Stimulated activated CD4-positive, alpha-beta T cell treated with anti-CD3 and anti-CD28 coated beads, Interleukin-4, amount 100 ng/mL, for 48 hours (primary cell): ENCODE measurements at places on chromosomes 6 and 20.

- DNase-seq = no peak
Observed at GRCh38 chr6:40754461-40755045, 167.4 kb upstream of the LRFN2 start.

GRCh38 chr20:4545526-4545925, 176.2 kb upstream of the PRND start:
- no peak for DNase-seq

GRCh38 chr6:23790756-23791155, 335.3 kb upstream of the NRSN1 start:
- DNase-seq = no peak

GRCh38 chr6:27297857-27298730, 14.0 kb downstream of the POM121L2 start:
- peak; percentile 30 for DNase-seq

- no peak for DNase-seq
Observed at GRCh38 chr6:1324936-1325335, 13.0 kb downstream of the FOXQ1 start.

DNA sequence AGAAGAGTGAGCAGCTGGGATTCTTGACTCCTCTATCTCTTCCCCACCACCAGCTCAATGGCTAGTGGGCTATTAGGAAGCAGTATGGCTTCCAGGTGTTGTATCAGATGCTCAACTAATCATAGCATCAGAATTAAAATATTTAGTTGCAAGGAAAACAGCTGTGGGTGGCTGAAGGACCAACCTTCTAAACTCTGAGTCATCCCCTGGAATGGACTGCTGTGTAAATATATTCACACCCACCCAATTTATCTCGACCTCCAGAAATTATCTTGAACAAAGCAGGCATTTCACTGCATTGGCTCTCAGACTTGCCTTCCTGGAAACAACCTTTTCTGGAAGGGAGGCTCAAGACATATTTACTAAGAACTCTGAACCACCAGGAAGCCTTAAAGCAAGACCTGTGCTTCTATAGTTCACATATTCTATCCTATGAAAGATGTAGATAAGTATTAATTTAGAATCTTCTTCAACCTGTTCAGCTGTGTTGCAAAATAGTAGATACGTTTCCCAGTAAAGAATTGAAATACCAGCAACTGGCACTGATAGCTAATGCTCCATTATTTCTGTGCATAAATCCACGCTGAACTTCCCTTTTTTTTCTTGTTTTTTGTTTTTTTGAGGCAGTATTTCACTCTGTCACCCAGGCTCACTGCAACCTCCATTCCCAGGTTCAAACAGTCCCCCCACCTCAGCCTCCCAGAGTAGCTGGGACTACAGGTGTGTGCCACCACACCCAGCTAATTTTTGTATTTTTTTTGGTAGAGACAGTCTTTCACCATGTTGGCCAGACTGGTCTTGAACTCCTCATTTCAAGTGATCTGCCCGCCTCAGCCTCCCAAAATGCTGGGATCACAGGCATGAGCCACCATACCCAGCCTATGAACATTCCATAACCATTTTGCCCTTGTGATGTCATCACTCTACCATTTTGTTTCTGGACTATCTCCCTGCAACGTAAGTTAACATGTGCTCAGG, 56.9 kb upstream of the CD2AP start:
- no peak for DNase-seq

DNA sequence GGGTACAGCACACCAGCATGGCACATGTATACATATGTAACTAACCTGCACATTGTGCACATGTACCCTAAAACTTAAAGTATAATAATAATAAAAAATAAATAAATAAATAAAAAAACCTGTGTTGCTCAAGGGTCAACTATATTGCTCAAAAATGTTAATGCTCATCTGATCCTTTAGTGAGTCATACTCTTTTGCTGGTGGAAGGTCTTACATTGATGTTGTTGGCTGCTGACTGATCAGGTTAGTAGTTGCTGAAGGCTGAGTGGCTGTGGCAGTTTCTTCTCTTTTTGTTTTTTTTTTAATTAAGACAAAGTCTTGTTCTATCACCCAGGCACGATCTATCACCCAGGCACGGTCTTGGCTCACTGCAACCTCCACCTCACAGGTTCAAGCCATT, 29.6 kb upstream of the SMIM26 start:
- DNase-seq = no peak

GRCh38 chr6:100105919-100106529, 112.0 kb upstream of the MCHR2 start:
- no peak for DNase-seq

DNA sequence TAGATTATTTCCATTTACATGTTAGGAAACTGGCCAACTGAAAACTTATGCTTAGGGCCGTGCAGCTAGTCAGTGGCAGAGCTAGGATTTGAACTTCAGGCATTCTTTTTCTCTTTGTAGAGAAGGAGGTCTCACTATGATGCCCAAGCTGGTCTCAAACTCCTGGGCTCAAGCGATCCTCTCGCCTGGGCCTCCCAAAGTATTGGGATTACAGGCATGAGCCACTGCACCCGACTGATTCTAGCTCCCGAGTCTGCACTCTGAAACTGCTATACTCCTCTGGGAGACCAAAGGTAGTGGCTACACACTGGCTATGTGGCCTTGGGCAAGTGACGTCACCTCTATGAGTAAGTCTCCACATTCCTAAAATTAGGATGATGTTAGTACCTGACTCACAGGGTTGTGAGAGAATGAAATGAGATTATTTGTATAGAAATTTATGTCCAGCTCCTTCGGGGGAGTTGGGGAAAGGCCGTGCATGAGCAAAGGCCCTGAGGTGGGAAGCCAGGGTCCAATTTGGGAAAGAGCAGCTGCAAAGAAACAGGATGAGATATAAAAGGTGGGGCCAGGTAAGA, 6.4 kb downstream of the PLTP start:
- no peak for DNase-seq

- DNase-seq = no peak
Observed at GRCh38 chr20:2602046-2602735, 50.2 kb upstream of the NOP56 start.

DNA sequence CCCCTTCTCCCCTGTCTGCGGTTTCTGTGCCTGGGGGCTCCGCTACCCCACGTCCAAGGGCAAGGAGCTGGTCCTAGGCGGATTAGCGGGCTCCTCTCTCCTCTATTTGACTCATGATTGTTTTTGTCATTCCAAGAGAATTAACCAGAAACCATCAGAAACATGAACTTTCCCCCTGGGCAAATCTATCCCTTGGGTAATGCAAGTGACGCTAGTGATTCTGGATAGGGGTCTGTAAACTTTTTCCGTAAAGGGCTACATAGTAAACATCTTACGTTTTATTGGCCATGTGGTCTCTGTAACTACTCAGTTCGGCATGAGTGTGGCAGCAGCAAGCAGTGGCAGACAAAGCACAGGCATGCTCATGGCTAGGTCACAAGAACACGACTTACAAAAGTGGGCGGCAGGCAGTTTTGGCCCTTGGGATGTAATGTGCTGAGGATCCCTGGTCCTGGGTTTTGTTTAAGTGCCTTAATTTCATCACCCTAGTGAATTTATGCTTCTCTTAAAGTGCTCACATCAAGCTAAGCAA, 654 bp downstream of the CST11 start:
- no peak for DNase-seq

- no peak for DNase-seq
Observed at GRCh38 chr6:113824411-113824810, 32.7 kb upstream of the MARCKS start.

DNA sequence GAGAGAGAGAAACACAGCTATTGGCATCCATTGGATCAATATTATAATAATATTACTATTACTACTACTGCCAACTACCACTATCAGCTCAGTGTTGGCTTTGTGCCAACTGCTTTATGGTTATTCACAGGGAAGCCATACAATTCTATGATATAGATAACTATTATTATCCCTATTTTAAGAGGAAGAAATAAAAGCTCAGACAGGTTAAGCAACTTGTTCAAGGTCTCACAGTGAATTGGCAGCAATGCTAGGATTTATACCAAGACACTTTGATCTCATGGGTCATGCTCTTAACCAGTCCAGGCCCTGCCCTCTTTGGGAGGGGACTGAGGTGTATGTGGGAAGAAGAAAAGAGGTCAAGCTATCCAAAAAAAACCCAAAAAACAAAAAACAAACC, 82.0 kb upstream of the TRAF3IP2 start:
- DNase-seq = no peak

GRCh38 chr20:24160563-24161281, 172.1 kb upstream of the GGTLC1 start:
- no peak for DNase-seq

DNA sequence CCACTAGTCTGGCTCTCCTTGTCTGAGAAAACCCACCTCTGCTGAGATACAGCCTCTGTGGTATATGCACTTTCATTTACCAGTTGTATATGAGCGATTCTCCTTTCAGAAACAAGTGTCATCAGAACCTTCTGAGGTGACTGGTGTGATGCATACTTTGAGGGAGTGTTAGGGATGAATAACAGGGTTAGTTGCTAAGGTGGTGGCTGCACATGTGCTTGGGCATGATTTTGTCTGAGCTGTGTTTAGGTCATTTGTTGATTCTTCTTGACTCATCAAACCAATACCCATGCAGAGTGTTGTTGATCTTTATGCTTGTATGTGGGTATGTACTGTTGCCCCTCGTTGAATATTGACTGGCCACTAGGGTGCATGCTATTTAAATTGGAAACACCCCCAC, 25.7 kb downstream of the DTD1 start:
- no peak for DNase-seq

GRCh38 chr20:22490287-22491193, 93.8 kb downstream of the FOXA2 start:
- DNase-seq = no peak

GRCh38 chr20:39855799-39856198, 833.2 kb downstream of the MAFB start:
- DNase-seq = no peak

DNA sequence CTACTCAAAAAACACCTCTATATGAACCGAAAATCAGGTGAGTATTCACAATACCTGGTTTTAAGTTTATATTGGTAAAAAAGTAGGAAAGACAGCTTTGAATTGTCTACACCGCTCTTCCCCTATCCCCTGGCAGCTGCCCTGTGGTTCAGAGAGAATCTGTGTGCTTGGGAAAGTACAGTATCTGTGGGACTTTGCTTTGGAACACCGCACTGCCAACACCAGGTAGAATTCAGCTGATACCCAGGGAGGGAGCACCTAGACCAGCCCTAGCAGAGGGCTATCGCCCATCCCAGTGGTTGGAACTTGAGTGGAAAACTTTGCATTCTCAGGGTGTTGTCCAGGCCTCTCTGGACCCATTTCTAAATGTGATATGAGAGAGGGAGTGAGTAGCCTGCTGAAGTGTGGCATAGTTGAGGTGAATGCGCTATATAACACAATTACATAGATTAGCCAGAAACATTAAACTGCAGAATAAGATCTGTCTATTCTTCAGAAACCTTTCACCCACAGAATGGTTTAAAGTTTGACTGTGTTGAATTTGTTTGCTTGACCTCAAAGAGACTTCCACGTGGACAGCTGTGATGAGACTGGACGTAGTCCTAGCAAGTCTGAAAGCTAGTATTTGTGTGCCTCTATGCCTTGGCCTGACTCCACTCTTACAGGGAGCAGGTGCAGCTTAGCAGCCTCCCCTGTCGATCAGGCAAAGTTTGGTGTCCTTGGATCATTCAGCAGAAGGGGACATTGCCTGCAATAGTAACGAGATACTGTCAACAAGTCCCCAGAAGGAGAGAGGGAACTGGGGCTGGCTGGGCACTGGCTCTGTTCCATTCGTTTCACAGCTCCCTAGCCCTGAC, 11.5 kb upstream of the MPC1 start:
- no peak for DNase-seq

DNA sequence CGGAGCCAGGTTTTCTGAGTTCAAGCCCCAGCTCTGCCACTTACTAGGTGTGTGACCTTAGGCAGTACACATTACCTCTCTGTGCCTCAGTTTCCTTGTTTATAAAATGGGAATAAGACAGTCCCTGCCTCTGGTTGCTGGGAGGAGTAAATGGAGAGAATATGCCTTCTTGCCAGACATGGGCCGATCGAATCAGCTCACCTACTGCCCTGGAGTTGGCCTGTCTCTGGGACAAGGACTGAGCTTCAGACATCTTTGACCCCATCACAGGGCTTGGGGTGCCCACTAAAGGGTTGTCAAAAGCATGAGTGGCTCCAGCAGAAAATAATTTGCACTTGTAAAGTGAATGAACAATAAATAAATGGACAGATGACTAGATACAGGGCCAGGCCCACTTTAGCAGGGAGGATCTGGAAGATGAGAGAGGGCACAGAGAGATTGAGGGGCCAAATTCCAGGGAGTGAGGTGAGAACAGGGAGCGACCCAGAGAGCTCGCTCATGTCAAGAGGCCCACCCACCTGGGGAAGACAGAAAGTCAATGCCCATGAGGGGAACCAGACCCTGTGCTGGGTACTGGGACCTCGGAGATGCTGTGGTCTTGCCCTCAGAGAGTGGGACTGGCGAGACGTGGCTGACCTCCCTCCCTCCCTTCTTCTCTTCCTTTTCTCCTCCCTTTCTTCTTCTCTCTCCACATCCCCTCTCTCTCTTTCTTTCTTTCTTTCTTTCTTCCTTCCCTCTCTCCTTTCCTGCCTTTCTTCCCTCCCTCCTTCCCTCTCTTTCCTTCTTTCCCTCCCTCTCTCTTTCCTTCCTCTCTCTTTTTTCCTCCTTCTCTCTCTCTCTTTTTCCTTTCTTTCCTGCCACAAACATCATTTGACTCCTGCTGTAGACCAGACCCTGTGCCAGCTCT, 3.9 kb upstream of the BPIFA2 start:
- no peak for DNase-seq

GRCh38 chr20:14543040-14543439, 205.6 kb upstream of the FLRT3 start:
- no peak for DNase-seq

- no peak for DNase-seq
Observed at GRCh38 chr20:59385480-59385879, 85.1 kb downstream of the EDN3 start.

GRCh38 chr6:158445426-158446085, 114.3 kb upstream of the TMEM181 start:
- DNase-seq = no peak

DNA sequence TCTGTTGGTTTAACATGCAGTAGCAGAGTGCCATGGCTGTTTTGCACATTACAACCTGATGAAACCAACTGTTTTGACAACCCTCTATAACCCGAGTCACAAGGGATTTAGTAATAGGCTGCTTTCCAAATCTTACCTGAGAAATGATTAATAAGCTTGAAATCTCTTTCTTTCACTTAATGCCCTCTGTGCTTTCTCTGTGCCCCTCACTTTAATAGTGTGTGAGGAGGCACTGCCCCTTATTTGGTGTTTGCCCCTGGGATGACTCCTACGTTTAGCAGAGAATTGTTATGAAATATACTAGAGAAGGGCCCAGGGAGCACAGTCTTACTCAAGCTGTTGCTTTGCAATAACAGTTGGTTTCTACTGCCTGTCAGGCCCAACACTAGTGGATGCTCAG, 31.0 kb upstream of the PTCHD4 start:
- DNase-seq = no peak

DNA sequence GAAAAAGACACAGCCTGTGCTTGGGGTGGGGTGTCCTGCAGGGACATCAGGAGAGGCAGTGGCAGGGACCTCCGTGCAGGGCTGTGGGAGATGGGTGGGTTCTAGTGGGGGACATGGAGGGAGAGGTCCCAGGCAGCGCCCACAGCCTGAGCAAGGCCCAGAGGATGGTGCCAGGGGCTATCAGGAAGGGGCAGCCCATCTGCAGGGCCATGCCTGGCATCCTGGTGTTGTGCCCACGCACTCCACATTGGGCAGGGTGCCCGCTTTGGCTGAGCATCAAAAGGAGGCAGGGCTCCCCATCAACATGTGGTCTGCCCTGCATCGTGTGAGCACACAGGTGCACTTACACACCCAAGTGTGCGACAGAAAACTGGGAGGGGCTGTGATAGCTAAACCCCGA, 184.3 kb upstream of the SNX9 start:
- no peak for DNase-seq

- no peak for DNase-seq
Observed at GRCh38 chr20:11207749-11208502, 534.1 kb upstream of the JAG1 start.
